T-helper 2 cell treated with Interferon-gamma antibody and Interleukin-4, amounts not matched to agents 5 μg/mL and 100 μg/mL, for 36 hours (primary cell): ENCODE measurements at places on chromosomes 16 and 17.
A peak's percentile ranks its signal among the peaks of the same experiment; 100 is the strongest.

DNA sequence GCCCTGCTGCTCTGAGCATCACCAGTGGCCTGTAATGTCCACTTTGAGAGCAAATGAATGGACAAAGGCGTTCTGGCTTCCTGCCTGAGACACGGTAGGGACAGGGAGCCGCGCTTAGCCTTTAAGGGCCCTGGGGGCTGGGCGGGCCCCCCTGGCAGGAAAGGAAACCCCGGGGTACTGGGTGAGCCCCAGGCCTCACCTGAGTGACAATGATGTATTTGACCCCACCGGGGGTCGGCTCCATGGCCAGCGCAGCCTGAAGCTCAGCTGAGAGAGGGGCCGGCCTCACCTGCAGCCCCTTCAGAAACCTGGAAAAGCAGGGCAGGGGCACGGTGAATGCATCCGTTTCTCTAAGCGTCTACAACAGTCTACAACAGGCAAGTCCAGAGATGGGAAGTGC lies 2.2 kb upstream of the CYBA start:
- no peaks in the 10 kb centered on the region for H3K27me3 ChIP-seq
- H3K4me1 ChIP-seq = peaks cover 12% of the 10 kb centered on the region
- H3K4me3 ChIP-seq = no peak overlapping the region
- peak overlapping the region; percentile 56 for H3K27ac ChIP-seq

DNA sequence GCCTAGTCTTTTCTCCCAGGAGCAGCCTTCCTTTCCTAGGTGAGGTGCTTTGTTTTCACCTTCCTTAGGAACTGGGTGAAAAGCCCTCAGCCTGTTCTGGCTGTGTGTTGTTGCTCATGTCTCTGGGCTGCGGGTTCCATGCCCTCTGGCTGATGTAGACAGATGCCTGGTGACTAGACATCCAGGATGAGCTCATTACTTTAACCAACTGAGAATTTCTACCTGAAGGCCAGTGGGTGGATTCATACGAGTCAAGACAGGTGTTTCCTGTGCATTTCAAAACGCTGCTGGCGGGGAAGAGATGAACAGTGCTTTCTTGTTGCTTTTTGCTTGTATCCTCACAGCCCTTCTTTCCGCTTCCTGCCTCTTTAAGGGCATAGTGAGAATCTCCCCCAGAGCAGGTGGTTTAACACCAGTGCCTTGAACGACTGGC lies 22.3 kb downstream of the SAP30BP start:
- H3K4me1 ChIP-seq = peaks cover 34% of the 10 kb centered on the region
- peak; percentile 34 for DNase-seq
- H3K4me3 ChIP-seq = peak overlapping the region; percentile 71
- H3K36me3 ChIP-seq = peaks cover 24% of the 10 kb centered on the region

DNA sequence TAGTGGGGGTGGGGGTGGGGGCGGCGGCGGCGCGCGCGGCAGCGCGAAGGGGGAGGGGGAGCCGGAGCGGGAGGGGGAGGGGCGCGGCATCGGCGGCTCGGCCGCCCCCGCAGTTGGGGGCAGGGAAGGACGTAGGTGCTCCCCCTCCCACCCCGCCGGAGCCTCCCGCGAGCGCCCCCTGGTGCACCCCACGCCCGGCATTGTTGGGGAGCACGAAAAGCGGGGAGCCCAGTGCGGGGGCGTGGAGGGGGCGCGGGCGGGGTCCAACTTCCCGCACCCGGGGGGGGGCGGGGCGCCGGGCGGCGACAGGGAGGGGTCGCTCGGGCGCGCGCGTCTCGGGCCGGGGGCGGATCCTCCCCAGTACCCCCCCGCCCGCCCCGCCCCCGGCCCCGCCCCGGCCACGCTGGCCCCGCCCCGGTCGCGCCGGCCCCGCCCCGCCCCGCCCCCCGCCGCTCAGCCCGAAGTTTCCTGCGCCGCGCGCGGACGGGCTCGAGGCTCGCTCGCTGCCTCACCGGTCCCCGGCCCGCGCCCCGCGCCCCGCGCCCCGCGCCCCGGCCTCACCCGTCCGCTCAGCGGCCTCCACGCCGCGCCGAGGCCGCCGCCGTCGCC lies at the start of gene CACNA1H:
TSS of gene CACNA1H (plus strand) at position 456 of the 609 bp plus-strand sequence. CDS start 632 bp downstream, outside the sequence.
- H3K4me3 ChIP-seq = peak within 1 kb of the TSS; percentile 48
- H3K36me3 ChIP-seq = no peaks in the 10 kb centered on the region

DNA sequence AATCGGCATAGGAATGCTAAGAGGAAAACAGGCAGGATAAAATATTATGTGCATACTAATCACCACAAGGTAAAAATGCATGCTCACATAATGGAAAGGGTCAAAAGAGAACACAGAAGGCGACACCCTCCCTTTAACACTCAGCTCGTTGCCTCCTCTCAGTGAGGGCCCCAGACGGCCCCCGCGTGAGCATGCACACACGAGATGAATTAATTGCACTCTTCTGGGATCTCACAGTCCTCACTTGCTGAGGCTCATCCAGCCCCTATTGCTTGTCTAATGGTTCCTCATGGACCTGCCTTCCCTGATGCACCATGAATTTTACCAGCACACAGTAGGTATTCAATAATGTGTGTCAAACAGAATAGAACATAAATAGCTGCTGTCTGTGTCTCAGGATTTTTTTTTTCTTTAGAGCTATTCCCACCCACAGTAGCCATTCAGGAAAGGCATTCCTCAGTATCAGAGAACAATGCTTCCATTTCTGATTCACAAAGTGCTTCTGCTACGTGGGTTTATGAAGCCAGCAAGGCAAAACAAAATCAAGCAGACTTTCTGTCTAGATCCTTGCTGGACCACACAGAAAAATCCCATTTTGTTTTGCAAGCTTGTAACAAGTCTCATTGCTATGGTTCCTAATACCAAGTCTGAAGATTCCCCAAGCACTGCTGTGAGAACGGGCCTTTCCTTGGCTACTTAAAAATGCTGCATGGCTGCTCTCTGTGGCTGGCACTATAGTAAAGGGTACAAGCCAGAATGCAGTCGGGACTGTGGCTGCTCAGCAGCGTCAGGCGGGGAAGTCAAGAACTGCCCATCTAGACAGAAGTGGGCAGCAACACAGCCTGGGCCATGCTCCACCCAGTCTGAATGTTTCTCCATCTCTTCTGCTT lies 43.6 kb downstream of the TOM1L2 start:
- H3K4me1 ChIP-seq = peaks cover 2% of the 10 kb centered on the region
- no peak overlapping the region for H3K27ac ChIP-seq
- DNase-seq = no peak

DNA sequence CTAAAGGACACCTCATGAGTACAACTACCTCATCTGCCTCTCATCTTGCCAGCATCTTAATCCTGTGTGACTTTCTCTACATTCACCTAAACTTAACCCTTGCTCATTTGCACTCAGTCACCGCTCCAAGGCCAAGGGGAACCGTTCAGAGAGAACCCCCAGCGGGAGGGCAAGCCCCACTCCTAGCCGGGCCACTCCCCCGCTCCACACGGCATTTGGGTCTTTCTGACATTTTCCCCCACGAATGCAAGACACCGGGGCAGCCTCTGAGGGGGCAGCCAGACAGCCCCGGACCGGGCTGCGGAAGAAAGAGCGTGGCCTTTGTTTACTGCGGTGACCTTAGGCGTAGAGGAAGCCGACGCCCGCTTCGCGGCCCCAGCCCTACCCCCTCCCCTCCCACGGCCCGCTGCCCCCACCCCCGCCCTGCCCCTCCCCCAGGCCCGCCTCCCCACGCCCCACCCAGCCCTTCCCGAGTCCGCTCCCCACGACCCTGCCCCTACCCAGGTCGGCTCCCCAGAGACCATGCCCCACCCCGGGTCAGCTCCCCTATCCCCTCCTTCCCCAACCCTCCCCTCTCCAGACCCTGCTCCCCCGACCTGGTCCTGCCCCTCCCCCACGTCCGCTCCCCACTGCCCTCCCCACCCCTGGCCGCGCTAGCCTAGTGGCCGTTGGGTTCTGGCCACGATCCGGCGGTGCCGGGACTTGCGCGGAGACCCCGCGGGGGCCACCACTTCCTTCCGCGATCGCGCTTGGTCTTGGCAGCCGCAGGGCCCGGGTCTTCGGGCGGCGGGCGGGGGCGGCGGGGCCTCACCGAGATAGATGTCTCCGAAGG lies 789 bp downstream of the CSNK1D start:
- H3K36me3 ChIP-seq = peaks cover 27% of the 10 kb centered on the region
- H3K27ac ChIP-seq = peak overlapping the region; percentile 97
- peak; percentile 32 for DNase-seq

DNA sequence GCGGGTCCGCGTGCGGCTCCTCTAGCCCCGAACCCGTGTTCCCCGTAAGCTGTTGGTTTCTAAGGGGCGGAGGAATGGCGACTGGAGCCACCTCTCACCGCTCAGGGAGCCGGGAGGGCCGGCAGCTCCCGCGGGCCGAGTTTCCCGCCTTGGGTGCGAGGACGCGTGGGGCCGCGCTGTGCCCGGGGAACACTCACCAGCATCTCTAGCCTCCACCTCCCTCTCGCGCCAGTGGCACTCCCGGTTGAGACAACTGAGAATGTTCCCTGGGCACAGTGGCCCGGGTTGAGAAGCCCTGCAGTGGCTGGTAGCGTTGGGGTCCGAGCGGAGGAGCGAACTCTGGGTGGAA lies 560 bp downstream of the TELO2 start:
- peaks cover 14% of the 10 kb centered on the region for H3K36me3 ChIP-seq
- peaks cover 10% of the 10 kb centered on the region for H3K4me1 ChIP-seq
- H3K27ac ChIP-seq = peak overlapping the region; percentile 83
- DNase-seq = peak; percentile 13

DNA sequence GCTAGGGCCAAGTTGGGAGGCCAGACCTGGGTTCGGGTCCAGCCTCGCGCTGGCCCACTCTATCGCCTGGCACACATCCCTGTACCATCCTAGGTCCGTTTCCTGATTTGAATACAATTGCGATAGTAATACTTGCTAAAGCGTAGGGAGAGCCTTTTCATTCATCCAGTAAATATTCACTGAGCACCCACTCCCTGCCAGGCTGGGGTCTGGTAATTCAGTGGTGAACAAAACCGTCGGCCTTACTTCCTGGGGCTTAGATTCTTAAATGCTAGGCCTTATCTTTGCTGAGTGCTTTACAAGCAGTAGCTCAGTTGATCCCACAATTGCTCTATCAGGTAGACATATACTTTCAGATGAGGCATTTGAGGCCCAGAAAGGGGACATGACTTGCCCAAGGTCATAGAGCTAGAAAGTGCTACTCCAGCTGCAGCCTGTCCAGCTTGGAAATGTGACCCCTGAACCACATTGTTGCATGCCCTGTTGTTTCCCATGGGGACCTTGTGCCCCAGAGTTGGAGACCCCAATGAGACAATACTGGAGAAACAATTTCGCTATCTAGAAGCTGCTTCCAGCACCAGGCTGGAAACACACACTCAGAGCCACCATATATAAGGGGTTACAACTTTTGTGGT lies 691 bp downstream of the USB1 start:
- H3K4me1 ChIP-seq = peaks cover 42% of the 10 kb centered on the region
- H3K27ac ChIP-seq = no peak overlapping the region
- DNase-seq = no peak

- H3K4me3 ChIP-seq = no peak overlapping the region
- no peak overlapping the region for H3K27ac ChIP-seq
- H3K4me1 ChIP-seq = no peaks in the 10 kb centered on the region
- H3K27me3 ChIP-seq = no peaks in the 10 kb centered on the region
- DNase-seq = no peak
Measured at GRCh38 chr17:71247441-71248015, 873.3 kb upstream of the SOX9 start.
